ENCODE measurements at places on chromosomes 4 and X. TPM values are rescaled to one million over a fixed set of nuclear protein-coding genes. Genes with fewer than 3 reads are reported as not detected.

Gene S100P
- 0.98 TPM for total RNA-seq

Gene VCX3A
- not detected for total RNA-seq

Gene PPP2R2C
- total RNA-seq = 0.44 TPM

Gene PNMA3
- total RNA-seq = under 0.01 TPM

DNA sequence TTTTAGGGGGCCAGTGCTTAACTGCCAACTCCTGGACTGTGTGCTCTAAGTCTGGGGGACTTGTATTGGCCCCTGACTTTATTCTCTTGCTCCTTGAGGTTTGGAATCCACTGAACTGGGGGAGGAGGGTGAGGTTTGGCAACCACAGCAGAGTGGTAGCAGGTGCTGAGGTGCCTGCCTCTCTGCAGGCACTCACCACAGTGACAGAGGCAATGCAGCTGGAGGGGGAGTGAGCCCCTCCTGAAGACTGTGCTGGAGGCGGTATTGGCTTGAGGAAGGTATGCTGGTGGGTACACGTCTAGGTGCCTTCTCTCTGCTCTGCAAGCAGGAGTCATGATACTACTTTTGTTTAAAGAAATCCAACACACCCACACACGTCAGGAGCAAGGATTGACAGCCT lies 24.6 kb downstream of the CFAP299 start:
- no peak for DNase-seq

DNA sequence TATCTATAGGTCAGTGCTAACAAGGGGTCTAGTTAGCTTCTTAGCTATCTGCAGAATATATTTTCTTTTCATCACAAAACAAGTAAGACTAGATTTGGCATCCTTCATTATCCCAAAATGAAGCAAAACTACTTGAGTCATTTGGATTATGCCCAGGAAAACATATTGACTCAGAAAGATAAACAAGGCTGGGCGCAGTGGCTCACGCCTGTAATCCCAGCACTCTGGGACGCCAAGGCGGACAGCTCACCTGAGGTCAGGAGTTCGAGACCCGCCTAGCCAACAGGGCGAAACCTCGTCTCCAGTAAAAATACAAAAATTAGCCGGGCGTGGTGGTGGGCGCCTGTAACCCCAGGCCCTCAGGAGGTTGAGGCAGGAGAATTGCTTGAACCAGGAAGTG lies 18.0 kb upstream of the MND1 start:
- no peak for DNase-seq

GRCh38 chr4:94634271-94634670 lies 123.5 kb upstream of the BMPR1B start:
- DNase-seq = no peak
